ENCODE measurements at places on chromosomes 7 and 10.

GRCh38 chr10:69845574-69846292 is 44.0 kb downstream of the COL13A1 start:
- no peak for DNase-seq

DNA sequence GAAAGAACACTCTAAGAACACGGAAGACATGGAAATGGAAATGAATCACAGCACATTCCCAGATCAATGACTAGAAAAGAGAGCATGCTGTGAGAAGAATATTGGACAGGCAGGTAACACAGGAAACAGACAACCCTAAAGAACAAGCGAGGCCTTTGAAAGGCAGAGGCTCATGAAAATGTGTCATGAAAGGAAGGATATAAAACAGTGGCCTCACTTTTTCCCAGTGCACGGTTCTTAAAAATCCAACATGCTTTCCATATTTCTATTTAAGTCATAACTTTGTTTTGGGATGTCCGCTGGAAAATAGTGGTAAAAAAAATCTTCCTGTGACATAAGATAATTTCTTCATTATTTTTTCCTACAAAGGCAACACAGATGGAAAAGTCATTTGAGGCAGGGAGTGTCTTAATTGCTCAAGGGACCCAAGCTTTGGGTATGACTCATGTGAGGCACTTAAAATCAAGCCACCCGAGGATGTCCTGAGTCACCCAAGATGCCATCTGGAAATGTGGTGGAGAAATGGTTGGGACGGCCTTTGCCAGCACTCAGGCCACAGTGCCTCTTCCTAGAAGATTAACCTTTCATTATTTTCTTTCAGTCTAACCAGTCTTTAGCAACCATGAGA is 17.0 kb downstream of the ITIH5 start:
- no peak for DNase-seq

GRCh38 chr10:19915125-19915524 is 98.9 kb downstream of the PLXDC2 start:
- no peak for DNase-seq

- no peak for DNase-seq
Measured at GRCh38 chr10:97975598-97975997, 54.8 kb downstream of the CRTAC1 start.

- no peak for DNase-seq
Measured at GRCh38 chr7:101833799-101834198, 16.4 kb downstream of the CUX1 start.

All from mesothelial cell of epicardium (in vitro differentiated cells).